AG09309 (cell line): ENCODE measurements at places on chromosomes 16 and 17.
A peak's percentile ranks its signal among the peaks of the same experiment; 100 is the strongest.

- DNase-seq: no peak
These were observed 27.0 kb downstream of the CDC27 start for GRCh38 chr17:47162013-47162622.

DNA sequence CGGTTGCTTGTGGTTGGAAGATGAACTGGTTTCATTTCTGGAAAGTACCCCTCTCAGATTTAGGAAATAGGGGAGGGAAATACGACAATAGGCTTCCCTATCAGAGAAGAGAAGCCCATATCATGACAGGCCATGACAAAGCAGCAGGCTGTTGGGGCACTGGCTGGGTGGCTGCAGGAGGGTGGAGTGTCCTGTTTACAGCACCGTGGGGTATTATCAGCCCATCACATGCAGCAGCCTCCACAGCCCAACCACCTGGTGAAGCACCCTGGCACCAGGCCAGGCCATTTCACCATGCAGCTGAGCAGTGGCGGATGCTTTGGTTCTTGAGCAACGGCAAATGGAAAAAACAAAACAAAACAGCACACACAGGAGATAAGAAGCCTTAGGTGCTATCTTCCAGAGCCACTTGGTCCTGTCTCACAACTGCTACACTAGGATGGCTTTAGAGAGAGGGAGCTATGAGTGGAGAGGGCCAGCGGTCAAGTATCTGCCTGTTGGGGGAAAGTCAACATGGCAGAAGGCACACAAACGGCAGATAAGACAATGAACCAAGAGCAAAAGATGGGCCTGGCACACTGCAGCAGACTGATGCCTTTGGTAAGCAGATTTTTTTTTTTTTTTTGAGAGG is 24.2 kb downstream of the FAM117A start:
- DNase-seq: no peak

GRCh38 chr16:28062847-28063521 is 530 bp downstream of the GSG1L start:
- no peak for DNase-seq

DNA sequence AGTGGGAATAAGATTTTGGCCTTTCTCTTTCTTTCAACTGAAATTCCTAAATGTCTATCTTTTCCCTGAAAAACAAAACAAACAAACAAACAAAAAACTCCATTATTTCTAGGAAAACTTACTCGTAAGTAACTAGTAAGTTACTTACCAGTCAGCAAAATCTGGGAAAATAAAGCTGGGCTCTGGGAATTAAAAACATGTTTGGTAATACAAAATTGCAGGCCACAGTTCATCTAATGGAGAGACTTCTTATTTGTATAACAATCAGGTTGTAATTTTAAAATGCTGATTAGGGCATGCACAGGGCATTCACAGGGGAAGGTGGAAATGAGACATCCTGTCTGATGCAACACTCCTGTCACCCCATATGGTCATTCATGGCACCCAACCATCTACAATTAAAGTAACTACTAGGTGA is 3.8 kb upstream of the WIPI1 start:
- no peak for DNase-seq

- no peak for DNase-seq
These were observed 30.4 kb upstream of the SBK1 start for GRCh38 chr16:28261942-28262341.

GRCh38 chr16:69535123-69536050 is 30.4 kb upstream of the NFAT5 start:
- no peak for DNase-seq

- DNase-seq: no peak
These were observed 61.5 kb downstream of the DHRS7C start for GRCh38 chr17:9729735-9730420.

GRCh38 chr16:7351610-7352510 is 19.2 kb downstream of the RBFOX1 start:
- no peak for DNase-seq

DNA sequence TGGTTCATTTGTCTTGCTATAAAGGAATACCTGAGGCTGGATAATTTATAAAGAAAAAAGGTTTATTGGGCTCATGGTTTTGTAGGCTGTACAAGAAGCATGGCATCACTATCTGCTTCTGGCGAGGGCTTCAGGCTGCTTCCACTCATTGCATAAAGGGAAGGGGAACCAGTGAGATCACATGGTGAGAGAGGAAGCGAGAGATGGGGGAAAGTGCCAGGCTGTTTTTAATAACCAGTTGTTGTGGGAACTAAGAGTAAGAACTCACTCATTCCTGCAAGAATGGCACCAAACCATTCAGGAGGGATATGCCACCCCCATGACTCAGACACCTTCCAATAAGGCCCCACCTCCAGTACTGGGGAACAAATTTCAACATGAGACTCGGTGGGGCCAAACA is 24.3 kb downstream of the SPECC1 start:
- DNase-seq: no peak

- no peak for DNase-seq
These were observed 57.7 kb downstream of the SRL start for GRCh38 chr16:4184038-4184702.

DNA sequence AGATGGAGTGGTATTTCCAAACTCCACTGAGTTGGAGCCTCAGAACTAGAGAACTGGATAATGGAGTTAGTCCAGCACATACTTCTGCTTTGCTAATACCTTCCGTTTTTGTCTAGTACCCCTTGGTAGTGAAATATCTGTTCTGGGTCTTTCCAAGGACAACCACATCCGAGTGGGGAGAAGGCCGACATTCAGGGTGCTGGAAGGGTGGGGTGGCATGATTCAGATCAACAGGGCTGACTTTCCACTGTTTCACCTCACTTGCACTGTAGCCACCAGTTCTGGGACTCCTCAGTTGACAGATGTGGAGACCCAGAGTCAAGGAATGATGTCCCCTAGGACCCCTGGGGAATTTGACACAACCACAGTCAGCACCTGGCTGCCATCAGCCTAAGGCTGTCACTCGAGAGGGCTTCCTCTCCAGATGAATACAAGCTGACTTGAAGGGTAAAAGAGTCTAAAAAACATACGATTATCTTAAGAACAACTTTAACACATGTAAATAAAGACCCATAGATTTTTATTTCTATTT is 84.8 kb upstream of the HNF1B start:
- DNase-seq: no peak

- no peak for DNase-seq
These were observed 1.9 kb downstream of the ZNF843 start for GRCh38 chr16:31440516-31441184.

- no peak for DNase-seq
These were observed 120.3 kb downstream of the AXIN2 start for GRCh38 chr17:65441053-65441605.

- no peak for DNase-seq
These were observed 70.0 kb downstream of the HS3ST3A1 start for GRCh38 chr17:13531721-13532120.

DNA sequence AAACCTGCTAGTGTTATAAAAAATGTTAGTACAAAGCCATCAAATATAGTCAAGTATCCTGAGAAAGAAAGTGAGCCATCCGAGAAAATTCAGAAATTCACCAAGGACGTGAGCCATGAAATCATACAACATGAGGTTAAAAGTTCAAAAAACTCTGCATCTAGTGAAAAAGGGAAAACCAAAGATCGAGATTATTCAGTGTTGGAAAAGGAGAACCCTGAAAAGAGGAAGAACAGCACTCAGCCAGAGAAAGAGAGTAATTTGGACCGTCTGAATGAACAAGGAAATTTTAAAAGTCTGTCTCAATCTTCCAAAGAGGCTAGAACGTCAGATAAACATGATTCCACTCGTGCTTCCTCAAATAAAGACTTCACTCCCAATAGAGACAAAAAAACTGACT is 31.7 kb downstream of the RBBP6 start:
- no peak for DNase-seq

- DNase-seq: no peak
These were observed 1.4 kb upstream of the SPHK1 start for GRCh38 chr17:76382803-76383545.

DNA sequence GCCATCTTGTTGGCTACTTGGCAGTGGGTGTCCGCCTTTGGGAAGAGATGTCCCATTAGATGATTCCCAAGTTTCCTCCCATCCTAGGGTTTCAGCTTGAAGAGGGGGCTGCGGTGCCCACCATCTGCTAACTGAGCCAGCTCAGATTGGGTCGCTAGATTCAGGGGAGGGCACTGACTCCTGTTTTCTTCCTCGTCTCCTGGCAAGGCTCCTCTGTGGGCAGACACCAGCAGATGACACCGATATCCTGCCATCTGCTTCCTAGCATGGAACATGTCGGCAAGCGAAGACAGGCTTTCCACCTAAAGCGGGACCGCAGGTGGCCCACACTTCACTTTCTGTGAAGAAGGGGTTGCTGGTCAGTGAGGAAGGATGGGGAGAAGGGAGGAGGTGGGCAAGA is 27.3 kb downstream of the C17orf75 start:
- no peak for DNase-seq

DNA sequence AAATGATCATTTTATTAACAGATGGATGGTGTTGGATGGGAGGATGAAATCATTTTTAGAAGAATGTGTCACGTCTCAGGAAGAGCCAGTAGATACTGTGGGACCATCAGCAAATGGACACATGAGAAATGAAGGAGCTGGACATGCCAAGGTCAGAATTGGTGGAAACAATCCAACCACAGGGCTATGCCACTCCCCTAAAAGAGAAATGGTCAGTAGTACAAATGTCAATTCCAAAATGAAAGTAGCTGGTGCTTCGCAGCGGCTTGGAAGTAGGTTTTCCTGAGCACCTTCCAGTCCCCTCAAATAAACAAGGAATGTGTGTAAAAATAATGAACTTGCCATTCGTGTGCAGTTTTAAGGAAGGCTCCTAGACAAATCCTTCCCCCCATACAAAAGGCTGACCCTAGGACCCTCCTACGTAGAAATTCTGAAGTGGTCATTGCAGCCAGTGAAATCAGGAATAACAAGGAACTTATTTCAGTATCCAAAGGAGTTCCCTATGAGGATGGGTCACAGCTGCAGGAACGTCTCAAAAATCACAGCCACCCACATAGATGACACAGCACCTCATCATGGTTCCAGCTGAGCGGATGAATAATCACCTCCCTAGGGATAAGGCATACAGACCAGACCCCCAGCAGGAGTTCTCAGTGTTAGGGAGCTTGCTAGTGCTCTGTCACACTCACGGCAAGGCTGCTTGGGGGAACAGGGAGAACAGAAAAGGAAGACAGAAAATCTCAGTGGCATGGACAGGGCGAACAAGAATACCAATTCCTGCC is 239.2 kb downstream of the HS3ST3A1 start:
- DNase-seq: peak; percentile 42

DNA sequence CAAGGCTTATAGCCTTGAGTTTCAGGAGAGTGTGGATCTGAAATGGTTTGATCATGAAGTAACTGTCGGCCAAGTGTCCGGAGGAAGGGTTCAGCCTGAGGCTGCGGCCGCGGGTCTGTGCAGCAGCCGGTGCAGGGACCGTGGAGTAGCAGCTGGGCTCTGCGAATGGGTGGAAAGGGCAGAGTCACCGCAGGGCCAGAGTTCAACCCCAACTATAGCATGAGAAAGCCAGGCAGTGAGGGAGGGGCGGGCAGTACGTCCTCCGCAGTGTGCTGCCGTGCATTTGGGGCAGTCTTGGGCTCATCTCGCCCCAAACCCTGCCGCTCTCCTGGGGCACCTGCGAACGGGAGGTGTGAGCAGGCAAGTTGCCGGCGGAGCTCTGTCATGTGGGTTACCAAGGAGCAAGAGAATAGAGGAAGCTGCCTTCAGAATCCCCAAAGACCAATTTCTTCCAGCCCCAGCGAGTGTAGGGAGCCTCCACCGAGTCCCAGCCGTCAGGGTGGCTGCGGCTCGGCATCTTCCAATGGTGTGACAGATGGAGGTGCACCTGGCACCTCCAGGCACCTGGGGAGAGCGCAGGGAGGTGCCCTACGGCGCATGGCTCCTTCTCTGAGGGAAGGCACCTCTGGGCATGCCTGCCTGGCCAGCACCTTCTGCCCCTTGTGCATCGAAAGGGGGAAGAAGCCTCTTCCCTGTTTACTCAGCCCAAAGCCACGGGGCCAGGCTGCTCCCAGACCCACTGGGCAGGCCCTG is 87.3 kb downstream of the RPA1 start:
- no peak for DNase-seq

GRCh38 chr17:69427486-69428197 is 13.1 kb downstream of the MAP2K6 start:
- DNase-seq: no peak

DNA sequence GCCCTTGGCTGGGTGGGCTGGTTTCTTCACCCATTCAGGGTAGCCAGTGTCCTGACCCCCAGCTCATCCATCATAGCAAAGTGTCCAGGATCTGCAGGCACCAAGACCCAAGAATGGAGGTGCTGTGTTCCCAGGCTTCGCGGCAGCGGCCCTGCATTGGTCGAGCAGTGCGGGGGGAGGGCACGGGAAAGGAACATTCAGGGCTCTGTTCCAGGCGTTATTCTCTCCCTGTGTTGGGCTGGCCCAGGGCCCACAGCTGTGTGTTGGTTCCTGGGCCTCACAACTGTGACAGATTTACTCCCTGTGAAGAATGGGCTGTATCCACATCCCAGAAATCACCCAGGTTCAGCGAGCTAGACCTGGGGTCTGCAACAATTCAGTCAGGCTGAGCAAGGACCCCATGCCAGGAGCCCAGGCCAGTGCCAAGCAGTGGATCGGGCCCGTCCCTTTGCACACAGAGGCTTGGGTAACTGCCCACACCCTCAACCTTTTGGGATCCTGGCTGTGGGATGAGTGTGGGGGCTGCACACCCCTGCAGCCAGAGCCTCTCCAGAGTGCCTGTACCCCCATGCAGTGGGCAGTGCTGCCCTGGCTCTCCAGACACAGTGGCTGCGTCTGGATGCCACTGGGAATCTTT is 10.0 kb downstream of the GPT2 start:
- no peak for DNase-seq

- DNase-seq: peak; percentile 29
These were observed at the start of gene MKS1 for GRCh38 chr17:58219007-58219788. Gene MKS1, minus strand, starts transcription at chr17:58219255. Its CDS starts 25 bp downstream, at chr17:58219230.

- DNase-seq: no peak
These were observed 4.4 kb upstream of the VAC14 start for GRCh38 chr16:70805380-70805779.

DNA sequence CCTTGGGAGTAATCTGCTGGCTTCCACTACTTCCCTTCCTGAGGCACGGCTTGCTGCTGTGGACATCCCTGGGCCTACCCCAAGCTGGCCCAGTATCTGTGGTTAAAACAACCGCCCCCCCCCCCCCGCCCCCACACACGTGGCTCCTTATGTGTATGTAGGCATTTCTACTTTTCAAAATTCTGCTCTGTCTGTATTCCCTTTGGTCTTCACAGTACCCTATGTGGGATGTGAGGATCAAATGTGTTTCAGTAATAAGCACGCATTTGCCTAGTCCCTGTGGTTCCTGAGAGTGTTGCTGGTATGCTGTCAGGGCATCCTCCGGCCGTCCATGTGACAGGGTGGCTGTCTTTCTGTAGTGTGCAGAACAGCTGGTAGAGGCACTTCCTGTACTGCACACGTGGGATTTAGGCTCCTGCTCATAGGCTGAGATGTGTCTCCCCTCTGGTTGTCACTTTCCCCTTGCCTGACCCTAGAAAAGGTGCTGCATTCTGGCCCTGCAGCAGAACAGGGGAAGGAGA is 2.2 kb downstream of the NT5M start:
- DNase-seq: no peak

- DNase-seq: no peak
These were observed 24.8 kb downstream of the ITPRIPL2 start for GRCh38 chr16:19138601-19139000.

GRCh38 chr17:57152967-57153528 is 68.0 kb downstream of the AKAP1 start:
- DNase-seq: no peak
